ENCODE measurements at places on chromosomes 7 and 10.

- no peak for DNase-seq
Measured at GRCh38 chr7:51471210-51471980, 154.8 kb upstream of the COBL start.

DNA sequence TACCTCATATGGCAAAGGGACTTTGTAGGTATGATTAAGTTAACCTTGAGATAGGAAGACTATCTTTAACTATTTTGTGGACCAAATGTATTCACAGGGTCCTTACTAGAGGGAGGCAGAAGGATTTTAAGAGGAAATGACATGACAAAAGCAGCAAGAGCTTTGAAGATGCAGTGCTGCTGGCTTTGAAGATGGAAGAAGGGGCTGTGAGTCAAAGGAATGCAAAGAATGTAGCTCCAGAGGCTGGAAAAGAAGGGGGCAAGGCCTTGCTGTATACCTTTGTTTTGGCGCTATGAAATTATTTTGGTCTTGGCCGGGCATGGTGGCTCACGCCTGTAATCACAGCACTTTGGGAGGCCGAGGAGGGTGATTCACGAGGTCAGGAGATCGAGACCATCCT, 3.2 kb upstream of the NRBF2 start:
- DNase-seq: no peak

DNA sequence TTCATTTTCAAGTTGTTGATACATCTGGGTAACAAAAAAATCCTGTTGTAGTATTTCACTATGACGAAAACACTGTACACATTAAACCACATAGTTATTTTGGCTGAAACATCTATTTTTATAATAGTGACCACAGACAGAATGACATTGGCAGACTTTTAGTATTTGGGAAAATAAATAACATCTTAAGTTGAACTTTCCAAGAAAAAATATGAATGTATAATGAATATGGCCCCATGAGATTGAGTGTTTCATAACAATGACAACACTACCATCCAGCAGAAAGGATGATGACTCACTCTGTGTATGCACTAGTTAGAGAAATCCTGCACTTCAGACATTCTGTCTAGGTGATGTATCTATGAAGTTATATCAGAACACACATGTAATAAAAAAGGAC, 118.1 kb downstream of the SEMA3D start:
- no peak for DNase-seq

- no peak for DNase-seq
Measured at GRCh38 chr7:29989257-29989995, at the start of gene SCRN1. Gene SCRN1 (minus strand): TSS chr7:29989801. CDS start chr7:29969067, 20,734 bp downstream.

GRCh38 chr10:61998937-61999336, 97.4 kb downstream of the ARID5B start:
- no peak for DNase-seq

- no peak for DNase-seq
Measured at GRCh38 chr10:59337201-59337652, 25.1 kb downstream of the FAM13C start.

DNA sequence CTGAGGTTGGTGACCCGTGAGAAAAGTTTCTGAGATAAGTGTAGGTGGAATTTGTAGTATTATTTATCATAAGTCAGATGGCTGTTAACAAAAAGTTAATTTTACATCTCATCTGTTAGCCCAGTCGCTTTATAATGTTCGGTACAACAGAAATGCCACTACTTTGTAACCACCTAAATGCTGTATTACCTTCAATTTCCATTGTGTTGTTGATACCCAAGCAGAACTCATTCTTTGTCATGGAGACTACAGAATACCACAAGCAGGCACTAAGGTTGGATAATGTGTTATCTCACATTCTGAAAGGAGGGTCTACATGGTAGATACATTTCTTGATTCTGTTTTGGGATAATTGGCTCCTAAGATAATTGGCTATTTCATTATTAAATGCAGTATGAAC, 249.8 kb upstream of the KAT6B start:
- no peak for DNase-seq

GRCh38 chr7:12637819-12638592, 49.4 kb upstream of the ARL4A start:
- no peak for DNase-seq

DNA sequence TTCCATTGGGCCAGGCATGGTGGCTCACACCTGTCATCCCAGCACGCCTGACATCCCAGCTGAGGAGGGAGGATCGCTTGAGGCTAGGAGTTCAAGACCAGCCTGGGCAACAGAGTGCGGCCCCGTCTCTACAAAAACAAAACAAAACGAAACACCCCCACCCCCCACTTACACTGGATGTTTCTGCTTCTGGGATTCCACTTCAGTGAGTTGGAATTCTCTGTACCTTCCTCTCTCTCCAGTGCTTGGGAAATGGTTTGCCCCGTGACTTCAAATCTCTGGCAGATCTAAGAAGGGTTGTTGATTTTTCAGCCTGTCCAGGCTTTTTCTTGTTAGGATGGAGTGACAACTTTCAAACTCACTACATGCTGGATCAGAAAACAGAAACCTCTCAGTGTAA, 106.9 kb downstream of the ANLN start:
- DNase-seq: no peak

DNA sequence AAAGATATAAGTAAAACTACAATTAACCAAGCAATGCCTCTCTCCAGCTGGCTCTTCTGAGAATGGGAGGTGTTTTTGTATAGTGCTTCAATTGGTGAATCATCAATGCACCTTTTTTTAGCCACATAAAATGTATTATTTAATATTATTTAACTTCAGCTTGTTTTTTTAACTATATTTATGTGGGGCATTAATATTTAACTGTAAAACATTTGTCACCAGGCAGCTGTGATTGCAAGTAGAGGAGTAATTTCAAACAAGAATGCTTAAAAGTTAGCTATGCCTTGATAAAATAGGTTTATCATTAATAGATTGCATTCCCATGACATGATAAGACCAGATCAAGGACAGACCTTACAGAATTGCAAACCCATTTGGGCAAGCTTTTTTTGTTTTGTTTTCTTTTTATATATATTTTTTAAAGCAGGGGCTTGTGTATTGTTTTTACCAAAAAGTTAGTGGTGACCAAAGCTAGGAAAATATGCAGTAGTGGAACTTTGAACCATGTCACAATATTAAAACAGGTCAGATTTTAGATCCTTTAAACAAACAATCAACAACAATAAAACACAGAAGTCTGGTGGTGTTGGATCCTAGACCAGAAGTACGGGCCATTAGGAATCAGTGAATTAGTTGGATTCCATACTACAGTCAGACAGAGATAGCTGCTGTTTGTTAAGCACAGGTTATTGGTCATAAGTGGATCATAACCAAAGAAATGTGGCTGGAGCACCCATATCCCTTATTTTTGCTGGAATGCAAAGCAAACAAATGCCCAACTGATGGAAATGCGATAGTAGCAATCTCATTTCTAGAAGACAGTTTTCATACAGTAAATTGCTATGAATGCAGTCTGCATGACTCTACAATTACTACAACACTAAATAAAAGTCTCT, 2.9 kb downstream of the CAV2 start:
- DNase-seq: no peak

DNA sequence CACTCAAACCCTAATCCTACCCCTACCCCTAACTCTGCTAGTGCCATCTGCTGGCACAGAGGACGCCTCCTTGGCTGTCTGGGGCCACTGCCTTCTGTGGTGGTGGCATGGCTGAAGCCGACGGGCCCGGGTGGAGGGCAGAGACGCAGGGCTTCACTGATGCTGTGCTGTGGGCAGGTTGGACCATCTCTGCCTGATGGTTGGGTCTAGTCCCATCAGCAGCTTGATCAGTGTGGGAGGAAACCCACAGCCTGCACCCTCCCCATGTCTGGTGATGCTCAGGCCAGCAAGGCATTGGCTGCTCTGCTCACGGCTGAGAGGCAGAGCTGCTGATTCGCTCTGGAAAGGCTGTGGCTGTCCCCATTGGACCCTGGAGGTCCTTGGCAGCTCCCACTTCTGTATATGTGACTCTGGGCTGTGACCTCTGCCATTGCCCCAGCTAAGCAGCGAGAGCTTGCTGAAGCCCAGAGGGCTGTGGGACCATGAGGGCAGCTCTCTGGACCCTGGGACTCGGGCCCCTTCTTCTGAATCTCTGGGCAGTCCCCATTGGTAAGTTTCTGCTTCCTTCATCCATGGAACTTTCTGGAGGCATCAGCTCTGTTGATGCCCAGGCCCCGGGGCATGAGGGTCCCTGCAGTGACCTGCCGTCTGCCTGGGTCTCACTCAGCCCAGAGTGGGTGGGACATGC, at the start of gene SCART1:
Gene SCART1, plus strand, starts transcription at position 430 of the 688 bp plus-strand sequence. Its CDS starts 53 bp downstream, at position 483.
- no peak for DNase-seq

DNA sequence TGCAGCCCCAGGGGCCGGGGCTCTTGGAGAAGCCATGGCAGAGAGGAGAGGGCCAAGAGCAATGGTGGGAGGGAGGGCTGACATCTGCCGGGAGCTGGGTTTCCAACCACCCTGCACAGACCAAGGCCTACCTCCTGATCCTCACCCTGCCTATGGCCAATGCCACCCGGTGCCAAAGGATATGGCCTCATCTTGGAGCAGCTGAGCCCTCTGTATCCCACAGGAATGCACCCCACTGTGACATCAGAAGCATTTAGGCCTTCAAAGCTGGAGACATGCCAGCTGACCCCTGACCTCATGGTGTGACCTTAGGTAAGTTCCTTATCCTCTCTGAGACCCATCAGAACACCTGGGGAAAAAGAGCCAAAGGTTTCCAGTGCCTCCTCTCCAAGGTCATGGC, 113.6 kb upstream of the ZMIZ1 start:
- no peak for DNase-seq

DNA sequence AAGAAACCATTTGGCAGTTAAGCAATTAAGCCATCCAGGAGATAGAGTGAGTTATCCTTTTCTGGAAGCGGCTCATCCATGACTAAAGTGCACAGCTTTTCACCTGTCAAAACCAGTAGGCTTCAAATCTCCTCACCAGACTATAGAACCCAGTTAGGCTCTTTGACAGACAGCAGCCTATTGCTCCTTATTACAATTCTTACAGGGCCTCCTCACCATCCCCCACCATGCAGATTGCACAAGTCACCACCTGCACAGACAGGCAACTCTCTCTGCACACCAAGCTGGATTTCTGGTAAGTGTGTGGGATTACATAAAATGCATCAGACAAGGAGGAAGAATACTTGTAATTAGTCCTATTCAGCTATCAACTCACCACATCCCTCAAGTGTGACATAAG, 301.6 kb downstream of the SNX13 start:
- no peak for DNase-seq

GRCh38 chr7:121807078-121807477, 65.9 kb upstream of the PTPRZ1 start:
- DNase-seq: no peak

DNA sequence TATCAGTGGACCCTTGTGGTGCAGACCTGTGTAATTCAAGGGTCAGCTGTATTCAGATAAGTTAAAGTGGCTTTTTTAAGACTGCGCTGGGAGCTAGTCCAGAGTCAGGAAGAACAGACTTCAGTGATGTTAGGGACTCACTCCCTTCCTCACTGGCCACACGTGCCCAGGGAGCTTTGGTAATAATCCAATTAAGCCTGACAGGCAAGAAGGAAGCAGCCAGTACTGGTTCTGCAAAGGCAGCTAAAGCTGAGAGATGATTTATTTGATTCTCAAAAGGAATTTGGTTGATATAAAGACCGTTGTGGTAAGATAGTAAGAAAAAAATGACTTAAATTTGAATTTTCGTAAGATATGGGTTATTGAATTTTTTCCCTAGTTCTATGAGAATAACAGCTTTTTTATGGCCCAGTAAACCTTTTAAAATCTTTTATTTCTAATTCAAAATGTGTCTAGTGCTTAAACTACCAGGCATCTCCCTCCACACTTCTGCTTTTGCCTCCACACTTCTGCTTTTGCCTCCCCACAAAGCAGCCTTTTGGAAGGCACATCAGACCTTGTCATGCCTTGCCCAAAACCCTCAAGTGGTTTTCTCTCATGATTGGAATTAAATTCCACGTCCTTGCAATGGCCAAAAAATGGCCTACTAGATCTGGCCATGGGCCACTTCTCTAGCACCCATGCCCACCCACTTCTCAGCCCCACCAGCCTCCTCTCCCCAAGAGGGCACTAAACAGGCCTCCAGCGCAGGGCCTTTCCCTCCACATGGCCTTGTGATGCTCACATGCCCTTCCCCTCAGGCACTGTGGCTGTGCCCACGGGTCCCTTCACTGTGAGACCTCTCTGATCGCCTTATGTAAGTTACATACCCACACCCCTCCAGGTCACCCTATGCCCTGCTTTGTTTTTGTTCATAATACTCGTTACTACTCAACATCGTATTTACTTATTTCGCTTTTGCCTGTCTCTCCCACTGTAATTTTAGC, 92.5 kb downstream of the POU6F2 start:
- DNase-seq: no peak

DNA sequence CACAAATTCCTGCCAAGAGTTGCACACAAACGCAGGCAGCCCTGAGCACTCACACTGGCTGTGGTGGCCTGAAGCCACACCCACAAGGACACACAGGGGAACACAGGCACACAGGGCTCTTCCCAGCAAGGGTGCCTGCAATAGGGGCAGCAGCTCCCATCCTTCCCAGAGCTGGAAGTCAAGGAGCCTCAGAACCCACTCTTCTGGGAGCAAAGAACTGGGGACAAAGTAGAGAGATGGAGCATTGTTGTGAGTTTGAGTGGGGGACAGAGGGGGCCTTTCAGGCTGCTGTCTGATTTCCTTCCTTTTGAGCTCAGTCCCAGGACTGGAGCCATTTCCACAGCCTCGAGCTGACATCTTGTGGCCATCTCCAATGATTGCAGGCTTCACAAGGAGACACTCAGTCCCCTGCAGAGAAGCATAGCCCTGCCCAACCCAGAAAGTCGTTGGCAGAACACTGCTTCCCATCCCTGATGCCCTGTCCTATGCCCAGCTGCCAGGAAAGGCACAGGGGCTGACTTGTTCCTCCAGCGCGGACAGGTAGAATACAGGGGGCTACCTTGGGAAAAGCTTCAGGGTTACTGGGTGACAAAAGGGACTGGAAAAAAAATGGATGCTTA, 34.4 kb upstream of the SLF2 start:
- peak; percentile 68 for DNase-seq
